HCT116 (cell line): ENCODE measurements at places on chromosomes 12 and 14.

- peak; percentile 24 for DNase-seq
Observed at GRCh38 chr12:91098941-91099340, 12.4 kb downstream of the LUM start.

DNA sequence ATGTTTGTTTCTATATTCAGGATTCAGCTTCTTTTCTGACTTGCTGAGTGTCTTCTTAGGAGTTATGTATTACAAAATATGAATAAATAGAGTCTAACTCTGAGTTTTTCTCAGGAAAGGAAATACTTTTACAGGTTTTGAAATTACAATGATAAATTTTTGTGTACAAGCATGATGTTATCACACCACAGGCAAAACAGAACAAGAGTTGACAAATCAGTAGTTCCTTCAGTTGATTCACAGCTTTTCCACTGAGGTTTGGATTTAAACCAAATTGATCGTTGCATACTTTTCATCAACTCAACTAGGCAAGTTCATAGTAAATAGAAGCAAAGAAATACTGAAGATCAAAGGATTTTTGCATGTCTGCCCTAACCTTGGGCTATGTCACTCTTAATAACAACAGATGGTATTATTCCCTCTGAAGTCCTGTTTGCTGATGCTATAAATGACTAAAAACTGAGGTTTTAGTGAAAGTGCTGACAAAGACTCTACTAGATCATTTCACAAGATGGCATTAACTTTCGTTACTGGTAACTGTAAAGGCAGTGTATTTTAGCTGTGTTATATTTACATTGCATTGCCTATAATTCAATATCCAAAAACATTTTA, 520.2 kb downstream of the FLRT2 start:
- DNase-seq: no peak

DNA sequence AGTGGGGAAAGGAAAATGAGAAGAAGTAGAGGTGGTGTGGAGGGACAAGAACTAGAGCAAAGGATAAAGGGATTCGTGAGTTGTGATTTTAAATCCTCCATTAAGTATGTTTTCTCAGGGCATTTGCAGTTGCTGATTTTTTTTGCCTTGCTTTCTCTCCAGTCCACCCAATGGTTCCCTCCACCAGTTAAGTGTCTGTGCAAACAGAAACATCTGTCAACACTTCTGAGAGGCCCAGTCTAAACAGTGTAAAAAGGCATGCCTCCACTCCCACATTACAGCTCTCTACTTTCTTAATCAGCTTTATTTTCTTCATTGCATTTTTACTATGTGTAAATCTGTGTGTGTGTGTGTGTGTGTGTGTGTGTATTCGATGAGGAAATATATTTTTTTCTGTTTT, 141.2 kb downstream of the PPFIA2 start:
- no peak for DNase-seq

GRCh38 chr14:98689951-98690350, 582.0 kb downstream of the BCL11B start:
- DNase-seq: no peak

DNA sequence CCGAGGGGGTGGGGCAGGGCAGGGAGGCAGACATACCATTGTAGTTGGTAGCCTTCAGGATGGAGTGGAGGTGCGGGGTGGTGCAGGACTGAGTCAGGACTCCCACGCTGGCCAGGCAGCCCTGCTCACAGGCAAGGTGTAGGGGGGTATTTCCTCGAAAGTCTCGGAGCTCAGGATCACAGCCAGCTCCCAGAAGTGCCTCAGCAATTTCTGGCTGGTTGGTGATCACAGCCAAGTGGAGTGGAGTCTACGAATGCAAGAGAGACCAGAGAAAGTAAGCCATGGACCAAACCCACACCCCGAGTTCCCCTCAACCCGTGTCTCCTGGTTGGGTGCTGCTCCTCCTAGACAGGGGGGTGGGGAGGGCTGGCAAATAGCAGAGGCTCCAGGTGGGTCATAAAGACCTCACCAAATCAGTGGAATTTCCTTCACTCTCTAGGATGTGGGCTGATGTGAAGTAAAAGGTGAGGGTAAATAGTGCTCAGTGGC, 1.4 kb downstream of the NFKBIA start:
- no peak for DNase-seq

DNA sequence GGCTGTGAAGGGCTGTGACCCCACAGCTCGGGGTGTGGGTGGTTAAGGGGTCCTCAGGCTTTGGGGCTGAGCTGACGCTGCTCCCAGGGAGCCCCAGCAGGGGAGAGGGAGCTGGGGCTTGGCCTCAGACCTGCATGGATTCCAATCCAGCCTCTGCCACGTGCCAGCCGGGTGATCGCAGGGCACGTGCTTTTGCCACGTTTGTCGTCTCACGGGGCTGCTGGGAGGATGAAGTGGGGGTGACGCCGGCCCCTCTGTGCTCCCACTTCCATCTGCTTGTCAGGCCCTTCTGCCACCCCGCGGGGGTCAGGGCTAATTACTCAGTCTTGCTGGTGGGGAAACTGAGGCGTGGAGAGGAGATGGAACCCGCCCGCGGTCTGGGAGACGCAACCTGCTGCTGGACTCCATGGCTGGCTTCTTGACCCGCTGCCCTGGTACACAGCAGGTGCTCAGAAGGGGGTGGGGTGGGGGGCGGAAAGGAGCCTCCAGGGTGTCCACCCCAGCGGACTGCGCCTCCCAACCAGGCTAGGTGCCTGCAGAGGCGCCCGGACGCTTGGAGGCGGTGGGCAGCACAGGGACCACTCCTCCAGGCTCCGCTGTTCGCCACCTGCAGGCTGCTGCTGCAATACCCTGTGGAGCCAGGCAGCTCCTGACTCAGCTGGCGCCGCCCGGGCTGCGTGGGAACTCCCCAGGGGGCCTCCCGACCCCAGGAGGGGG, 36.4 kb upstream of the PRIMA1 start:
- DNase-seq: no peak

DNA sequence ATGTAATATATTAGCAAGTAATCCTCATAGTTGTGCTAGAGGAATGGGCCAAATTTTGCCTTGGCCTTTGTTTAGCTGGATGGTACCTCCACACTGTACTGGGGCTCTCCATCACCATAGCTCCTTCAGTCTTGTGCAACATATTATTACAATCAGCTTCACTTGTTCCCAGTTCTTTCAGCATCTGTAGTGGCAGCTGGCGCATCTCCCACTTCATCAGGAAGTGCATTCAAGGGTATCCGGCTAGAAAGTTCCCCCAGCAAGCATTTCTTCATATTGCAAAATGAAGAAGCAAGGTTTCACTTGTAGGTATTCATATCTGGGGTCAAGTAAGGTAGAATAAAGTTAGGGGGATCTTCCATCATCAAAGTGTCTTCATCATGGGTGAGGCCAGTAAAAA, 123.7 kb downstream of the IGF1 start:
- no peak for DNase-seq

DNA sequence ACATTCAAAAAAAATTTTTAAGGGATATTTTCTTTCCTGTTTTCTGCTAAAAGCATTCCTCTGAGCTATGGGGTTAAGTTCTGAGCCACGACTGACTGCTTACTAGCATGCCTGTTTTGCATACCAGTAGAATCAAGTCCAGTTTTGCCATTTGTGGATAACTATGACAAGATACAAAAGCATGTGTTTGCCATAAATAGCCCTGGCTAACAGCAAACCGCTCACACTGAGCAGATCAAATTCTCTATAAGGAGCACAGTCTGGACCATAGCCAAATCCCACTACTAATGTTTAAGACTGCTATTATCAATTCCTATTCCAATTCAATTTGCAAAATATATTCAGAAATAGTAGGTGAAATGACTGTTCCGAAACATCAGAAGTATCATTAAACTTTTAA, 3.2 kb downstream of the CFL2 start:
- no peak for DNase-seq

DNA sequence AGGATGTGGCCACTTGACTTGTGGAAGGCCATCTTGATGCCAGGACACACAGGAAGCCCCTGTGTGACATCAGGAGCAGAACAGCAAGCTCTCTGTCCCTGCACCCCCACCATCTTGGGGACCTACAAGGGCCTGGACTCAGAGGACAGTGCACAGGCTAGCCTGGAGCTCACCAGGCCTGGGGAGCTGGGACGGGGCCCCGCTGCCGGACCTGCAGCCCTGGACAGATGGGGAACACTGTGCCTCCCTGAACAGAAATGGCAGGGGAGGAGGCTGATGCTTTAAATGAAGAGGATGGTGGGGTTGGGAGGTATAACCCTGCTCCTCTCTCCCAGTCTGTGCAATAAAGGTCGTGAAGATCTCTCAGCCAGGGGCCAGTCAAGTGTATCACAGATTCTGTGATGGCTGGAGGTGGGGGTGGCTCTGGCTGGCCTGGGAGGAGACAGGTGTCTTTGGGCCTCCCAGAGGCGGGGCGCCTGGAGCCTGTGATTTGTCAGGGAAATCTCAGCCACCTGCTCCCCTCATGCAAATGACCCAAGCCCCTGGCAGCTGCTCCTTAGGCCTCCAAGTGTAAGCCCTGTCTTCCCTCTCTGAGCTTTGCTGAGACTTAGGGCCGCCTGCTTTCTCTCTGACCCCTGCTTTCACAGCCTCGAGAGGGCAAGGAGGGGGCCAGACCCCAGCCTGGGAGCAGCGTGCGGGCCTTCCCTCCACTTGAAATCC, 1.1 kb upstream of the GNB3 start:
- DNase-seq: no peak

DNA sequence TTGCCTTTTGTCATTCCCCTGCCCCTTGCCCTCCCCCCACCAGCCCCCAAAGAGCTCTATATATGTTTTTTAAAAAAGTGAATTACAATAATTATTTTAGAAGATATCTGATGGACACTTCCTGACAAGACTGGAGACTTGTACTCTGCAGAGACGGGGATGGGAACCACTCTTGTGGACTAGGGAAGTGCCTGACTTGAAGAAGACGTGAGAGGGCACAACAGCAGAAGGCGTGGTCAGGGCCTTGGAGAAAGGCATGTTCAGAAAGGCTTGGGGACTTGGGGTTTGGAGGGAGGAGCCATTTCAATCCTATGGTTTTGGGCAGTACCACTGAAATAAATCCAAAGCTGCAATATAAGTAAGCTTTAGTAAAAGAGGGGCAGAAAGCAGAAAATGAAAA, 154.7 kb downstream of the APAF1 start:
- DNase-seq: no peak

DNA sequence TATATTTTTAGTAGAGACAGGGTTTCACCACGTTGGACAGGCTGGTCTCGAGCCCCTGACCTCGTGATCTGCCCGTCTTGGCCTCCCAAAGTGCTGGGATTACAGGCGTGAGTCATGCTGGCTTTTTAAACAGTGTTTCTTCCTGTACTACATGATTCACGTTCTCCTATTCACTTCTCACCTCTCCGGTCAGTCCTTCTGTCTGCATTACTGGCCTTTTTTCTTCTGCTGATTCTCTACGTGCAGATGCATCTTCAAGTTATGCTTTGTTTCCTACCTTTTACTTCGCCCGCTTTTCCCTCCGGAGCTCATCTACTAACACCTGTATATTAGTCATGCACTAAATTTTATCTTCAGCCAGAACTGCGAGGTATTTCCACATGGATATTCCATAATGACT, 296.2 kb upstream of the FLRT2 start:
- no peak for DNase-seq

- no peak for DNase-seq
Observed at GRCh38 chr14:92173668-92174067, 51.9 kb downstream of the CPSF2 start.

GRCh38 chr12:103882861-103883596, 42.0 kb upstream of the NT5DC3 start:
- DNase-seq: no peak

- DNase-seq: no peak
Observed at GRCh38 chr14:67773844-67774377, 42.5 kb downstream of the ZFYVE26 start.

DNA sequence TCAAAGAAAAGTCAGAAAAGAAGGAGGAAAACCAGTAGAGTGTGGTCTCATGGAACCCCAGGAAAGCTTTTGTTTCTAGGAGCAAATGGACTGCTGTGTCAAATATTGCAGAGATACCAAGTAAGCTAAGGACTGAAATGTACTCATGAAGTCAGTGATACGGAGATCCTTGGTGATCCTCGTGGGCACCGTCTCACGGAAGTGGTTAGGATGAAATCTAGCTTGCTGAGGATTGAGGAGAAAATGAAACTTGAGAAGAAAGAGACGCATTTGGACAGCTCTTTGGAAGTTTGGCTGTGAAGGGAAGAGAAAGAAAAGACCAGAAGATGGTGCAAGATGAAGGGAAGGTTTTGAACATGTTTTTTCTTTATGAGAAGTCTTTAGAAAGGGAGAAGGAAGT, 104.0 kb upstream of the CCND2 start:
- DNase-seq: no peak

DNA sequence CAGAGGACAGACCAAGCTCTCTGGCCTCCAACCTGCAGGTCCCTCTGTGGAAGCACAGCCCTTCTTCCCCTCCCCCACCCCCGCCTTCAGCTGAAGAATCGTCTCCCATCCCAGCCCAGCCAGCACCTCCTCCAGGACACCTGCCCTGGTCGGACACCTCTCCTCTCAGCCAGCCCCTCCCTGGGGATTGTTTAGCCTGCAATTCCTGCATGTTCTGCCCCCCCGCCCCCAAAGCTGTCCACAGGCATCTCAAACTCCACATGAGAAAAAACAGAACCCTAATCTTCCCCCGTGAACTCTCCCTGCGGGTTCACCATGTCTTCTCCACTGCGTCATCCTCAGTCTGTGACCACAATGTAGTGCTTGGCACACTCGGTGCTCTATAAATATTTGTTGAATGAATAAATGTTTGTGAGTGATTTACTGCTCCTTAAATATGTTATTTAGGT, 24.1 kb downstream of the PRIMA1 start:
- no peak for DNase-seq

DNA sequence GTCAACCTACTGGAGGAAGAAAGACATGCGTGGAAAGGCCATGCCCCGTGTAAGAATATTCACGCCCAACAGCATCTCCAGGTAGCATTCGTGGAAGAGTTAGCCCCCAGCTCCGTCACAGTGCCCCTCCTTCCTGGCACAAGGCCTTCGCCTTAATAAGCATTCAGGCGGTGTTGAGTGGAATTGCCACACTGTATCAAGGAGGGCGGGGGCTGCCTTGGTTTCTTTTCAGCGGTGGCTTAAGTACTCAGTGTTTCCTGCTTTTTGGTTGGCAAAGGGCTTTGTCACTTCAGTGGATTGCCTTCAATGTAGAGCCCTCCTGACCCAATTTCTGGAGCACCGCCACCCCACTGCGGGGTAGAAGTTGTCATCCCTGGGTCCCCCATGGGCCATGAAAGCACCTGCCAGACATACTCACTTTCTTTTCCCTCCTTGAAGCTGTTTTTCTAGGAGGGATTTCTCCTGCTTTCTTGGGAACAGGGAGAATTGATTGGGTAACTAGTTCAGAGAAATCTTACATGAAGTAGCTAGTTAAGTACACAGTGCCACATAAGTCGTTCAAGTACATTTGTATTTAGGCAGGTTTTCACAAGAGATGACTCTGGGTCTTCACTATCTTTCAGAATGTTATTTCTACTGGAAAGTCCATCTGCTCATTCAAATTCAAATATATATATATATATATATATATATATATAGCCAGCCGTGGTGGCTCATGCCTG, 65.5 kb upstream of the STON2 start:
- no peak for DNase-seq

DNA sequence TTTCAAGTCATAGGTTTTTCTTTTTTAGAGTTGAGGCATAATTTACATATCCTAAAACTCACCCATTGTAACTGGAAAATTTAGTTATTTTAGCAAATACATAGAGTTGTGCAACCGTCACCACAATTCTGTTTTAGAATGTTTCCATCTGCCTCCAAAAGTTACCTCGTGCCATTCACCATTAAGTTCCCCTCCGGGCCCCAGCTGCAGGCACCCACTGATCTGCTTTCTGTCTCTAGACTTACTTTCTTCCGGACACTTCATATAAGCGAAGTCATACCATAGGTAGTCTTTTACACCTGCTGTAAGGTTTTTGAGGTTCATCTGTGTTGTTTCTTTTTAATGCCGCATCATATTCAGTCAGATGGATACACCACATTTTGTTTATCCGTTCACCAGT, 28.7 kb downstream of the PPP2R5C start:
- no peak for DNase-seq
